Glomerular endothelial cell (primary cell): ENCODE measurements at places on chromosomes 2 and 18. TPM values are rescaled to one million over a fixed set of nuclear protein-coding genes. Genes with fewer than 3 reads are reported as not detected.

GRCh38 chr2:200259577-200259957 is 46.9 kb upstream of the SPATS2L start:
- DNase-seq = no peak

DNA sequence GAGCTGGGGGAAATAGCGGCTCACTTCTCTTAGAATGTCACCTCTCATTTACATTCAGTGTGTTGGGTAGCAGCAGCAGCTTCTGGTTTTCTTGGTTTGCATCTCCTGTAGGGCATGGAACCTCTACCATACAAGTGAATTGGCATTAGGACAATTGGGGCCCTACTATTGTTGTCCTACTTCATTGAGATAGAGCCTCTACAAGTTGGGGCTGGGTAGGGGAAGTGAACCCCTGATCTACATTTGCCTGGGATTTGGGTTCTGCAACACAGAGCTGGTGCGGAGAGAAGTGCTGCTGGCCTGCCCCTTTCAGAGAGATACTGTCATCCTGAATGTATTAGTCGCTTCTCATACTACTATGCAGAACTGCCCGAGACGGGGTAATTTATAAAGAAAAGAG is 391.6 kb upstream of the HS6ST1 start:
- no peak for DNase-seq

DNA sequence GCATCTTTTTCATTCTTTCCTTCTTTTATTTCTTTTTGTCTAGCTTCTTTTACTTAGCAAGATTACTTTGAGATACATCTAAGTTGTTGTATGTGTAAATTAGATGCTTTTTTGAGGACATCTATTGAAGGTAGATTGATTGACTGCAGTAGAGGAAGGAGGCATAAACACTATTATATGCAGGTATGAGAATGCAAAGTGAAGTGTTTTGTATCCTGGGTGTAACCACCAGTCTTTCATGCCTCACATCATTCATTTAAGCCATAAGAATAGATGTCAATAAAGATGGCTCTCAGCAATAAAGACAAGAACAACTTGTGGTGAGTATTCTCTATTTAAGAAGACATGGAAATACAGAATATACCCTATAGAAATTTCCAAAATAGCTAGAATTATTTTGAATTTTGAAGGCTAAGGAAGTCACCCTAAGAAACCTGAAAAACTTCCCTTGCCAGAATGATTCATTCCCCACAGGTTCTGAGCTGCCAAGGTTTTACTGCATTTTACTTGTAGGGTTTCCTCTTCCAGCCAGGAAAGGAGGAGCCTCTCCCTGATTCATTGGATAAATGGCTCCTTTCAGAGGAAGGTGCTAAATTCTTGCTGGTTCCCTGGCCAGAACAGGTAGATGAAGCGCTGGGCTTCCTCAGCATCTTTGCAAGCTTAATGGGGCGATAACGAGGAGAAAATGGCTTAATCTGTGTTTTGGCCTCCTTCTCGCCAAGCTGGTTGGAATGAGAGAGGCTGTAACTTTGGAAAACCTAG is 279.8 kb upstream of the SLC14A2 start:
- DNase-seq = no peak

VWA3B gene
- total RNA-seq = not detected in 2 replicates

- DNase-seq = no peak
Observed at GRCh38 chr2:63942788-63943187, 76.4 kb downstream of the VPS54 start.

GRCh38 chr2:166625670-166626069 is 131.6 kb upstream of the SCN7A start:
- DNase-seq = no peak

GRCh38 chr2:144470334-144470733 is 49.6 kb downstream of the ZEB2 start:
- DNase-seq = no peak

DNA sequence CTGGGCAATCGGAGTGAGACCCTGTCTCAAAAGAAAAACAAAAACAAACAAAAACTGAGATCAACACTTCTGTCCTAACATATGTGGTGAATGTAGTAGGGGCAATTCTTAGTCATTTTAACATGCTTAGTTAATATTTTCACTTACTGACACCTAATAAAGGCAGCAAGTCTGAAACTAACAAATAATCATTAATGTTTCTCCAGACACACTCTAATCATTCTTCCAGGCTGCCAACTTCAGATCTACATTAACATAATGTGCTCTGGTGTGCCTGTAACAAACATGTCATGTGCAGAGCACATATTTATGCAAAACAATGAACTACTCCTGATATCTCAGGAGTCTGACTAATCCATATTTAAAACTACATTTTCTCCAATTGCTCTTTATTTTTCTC is 6.0 kb downstream of the KRCC1 start:
- DNase-seq = no peak

DNA sequence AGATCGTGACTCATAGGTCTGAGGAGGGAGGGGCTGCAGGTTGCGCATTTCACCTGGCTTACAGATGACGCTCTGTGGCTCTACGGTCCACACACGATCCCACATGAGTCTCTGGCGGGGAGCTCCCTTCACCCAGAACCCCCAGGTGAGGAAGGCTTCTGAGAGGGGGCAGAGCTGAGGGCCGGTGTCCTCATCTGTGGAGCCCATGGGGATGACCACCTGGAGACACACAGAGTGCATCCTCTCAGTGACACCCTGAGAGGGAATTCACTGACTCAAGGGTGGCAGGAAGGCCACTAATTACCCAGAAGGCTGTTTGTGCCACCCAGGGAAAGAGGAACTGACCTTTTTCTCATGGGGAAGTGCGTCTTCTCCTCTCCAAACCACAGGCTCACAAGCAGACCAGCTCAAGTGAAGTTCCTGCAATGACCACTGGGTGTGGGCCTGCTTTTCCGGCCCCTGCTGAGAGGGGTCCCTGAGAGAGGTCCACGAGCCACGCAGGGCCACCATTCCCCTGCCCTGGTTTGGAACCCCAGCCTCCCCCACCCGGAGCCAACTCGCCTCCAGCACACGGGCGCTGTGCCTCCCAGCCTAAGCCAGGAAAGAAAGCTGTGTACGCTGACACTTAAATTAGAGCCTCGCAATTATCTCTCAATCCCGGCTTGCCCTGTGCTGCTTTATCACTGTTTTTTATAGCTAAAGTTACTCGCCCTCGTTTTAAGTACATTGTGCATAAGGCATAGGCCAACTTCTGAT is 114.1 kb downstream of the BCL11A start:
- no peak for DNase-seq

DNA sequence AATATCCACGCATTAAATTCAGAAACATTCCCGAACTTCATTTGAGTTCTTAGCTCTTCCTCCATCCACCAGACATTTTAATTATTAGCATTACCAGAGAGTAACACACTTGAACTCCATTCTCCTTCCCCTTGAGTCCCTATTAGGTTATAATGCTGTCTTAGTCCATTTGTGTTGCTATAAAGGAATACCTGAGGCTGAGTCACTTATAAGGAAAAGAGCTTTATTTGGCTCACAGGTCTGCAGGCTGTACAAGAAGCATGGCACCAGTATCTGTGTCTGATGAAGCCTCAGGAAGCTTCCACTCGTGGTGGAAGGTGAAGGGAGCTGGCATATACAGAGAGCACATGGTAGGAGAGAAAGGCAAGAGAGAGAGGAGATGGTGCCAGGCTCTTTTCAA is 25.4 kb downstream of the TBC1D8 start:
- DNase-seq = no peak

GRCh38 chr2:187403568-187404260 is 44.3 kb downstream of the CALCRL start:
- DNase-seq = peak; percentile 77

GRCh38 chr2:97267411-97268074 is 154.6 kb downstream of the ANKRD36 start:
- no peak for DNase-seq

DNA sequence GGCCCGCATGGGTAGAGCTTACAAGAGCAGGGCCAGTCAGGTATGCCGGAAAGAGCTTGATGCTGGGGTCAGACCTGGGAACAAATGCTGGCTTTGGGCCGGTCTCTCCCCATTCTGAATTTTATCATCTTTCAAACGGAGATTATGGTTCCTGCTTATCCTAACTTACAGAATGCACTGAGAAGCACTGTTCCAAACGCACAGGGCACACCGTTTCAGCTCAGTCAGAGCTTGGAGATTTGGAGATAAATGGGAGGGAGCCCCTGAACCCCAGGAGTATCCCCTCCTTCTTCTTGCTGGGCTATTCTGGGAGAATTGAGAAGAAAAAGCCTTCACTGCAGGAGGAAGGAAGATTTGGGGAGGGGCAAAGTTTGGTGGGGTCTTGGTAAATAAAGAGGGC is 169.4 kb downstream of the DDX1 start:
- DNase-seq = no peak

DNA sequence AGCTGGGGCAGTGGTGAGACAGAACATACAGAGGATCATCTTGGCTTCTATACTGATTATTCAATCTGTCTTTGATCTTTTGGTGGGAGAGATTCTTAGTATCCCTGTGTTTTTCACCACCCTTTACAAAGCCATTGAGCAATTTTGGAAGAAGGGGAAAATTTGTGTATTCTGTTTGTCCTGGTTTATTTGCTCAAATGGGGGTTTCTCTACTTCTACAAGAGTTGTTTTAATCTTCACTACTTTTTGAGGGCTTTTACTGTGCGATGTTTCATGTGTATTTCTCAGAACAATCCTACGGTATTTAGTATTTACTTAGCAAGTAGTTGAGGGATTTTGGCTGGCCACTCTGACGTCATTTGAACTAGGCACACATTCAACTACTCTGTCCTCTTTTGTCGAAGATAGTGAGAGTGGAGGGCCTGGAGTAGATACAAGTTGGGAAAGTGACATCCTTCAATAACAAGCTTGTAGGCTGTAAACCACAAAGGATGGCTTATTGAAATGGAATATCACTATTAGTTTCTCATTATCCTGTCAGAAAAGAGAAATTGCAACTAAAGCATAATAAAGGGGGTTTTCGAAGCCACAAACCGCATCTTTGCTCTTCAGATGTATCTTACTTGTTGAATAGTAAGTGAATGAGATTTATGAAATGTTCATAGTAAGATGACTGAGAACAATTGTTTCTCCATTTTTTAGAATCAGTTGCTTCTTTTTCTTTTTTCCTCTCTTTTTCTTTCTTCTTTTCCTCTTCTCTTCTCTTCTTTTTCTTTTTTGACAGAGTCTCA is 24.8 kb downstream of the FMNL2 start:
- DNase-seq = no peak

DNA sequence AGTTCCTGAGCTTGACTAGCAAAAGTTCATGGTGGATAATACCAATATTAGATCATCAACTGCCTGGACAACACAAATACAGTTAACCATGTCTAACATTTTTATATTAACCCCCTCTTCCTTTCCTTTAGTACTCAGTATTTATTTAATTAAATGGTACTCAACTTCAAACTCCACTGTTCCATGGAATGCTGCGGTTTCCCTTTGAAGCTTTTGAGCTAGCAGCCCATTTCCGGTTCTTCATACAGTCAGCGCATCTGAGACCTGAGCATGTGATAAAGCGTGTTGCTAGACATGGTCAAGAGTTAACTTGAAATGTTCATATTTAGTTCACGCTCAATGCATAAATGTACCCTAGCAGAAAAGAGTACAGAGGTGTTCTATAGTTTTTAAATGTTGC is 278.4 kb downstream of the ALPK2 start:
- no peak for DNase-seq

DNA sequence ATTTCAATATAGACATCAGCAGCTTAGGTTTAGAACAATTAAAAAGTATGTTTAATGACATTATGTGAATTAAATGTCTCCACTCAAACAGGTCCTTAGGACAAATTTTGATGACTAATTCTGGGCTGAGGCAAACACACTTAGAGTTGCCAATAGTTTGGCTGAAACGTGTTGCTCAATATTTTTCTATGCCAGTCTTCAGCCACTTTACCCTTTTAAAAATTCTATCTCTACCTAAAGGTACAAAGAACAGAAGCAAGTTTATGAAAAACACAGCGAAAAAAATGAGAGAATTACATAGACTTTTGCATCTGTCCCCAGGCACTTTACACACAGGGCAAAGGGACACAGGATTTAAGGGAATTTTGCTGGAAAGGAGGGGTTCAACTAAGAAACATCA is 4.5 kb downstream of the IDH1 start:
- no peak for DNase-seq

DNA sequence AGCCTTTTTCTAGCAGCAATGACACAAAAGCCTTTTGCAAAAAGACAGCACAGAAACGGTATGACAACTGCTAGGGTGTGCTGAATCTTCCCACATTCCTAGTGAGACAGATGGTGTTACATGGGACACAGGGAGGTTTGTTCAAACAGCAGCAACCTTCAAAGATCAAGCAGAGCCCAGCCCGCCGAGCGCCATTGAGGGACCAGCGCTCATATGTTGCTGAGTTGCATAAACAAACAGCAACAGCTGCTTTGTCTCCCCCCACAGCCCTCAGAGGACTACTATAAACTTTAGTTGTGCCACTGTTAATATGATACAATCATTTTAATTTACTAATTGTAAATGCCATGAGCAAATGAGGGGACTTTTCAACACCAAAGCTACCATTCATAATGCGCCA is 117.7 kb downstream of the ZEB2 start:
- DNase-seq = no peak

DNA sequence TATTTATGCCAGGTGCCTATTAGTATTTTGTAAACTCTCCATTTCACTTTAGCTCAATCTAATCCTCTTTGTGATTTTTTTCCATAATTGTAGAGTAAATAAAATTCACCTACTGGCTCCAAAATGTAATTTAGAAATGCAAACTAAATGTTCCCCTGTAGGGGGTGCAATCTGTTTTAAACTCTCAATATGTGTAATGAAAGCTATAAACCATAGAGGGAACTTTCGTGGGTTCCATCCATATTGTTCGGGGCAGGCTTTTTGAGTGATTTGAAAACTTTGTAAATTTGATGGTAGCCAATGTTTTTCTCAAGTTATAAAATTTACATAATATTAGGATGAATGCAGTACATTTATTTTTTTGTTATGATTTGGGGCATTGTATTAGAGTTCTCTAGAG is 49.4 kb downstream of the TSPYL6 start:
- peak; percentile 45 for DNase-seq

DNA sequence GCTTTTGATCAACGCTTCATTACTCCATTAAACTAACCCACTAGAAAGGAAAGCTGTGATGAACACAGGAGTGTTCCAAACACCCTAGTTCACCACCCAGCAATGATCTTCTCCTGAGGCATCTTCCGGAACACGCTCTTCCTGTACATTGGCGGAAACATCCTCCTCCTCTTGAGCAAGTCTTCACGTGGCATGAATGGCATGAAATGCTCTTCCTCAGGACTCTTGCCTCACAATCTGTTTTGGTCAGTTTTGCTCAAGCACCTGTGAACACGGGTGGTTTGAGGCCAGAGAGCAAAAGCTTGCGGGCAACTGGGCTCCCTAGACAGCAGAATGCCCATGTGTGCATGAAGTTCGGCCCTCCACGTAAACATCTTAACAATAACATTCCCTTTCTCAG is 734.2 kb upstream of the SALL3 start:
- no peak for DNase-seq
